ENCODE measurements at places on chromosomes 6 and 20. TPM values are rescaled to one million over a fixed set of nuclear protein-coding genes. Genes with fewer than 3 reads are reported as not detected.

Gene SNAP25
- total RNA-seq: 0.22 TPM

DNA sequence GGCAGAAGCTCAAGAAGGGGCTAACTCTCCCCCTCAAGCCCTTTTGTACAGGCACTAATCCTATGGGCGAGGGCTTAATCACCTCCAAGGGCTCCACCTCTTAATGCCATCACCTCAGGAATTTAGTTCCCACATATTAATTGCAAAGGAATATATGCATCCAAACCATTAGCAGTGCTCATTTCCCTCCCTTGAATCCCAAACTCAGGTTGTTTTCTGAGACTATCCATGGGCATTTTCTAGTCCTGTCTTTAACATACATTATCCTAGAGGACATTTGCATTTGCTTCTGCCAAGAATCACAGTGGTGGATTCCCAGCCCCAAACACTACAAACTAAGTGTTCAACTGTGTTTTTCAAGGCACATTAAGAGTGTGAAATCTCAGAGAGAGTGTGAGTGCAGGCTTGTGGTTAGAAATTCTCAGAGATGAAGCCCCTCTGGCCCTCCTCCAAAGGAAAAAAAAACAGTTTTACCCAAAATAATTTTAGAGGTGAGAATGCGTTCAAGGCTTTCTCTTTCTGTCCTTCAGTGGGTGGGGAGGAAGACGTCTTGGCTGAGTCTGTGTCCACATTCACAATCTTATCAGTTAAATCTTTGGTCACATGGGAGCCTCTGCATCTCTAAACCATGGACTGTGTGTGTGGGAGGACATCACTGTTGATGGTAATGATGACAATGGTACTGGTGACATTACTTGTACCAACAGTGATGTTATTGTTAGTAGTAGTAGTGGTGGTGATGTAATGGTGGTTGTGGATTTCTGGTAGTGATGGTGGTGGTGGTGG, 59.3 kb downstream of the SYNDIG1 start:
- DNase-seq: no peak

- no peak for DNase-seq
Measured at GRCh38 chr6:168412456-168412855, 28.5 kb upstream of the SMOC2 start.

DNA sequence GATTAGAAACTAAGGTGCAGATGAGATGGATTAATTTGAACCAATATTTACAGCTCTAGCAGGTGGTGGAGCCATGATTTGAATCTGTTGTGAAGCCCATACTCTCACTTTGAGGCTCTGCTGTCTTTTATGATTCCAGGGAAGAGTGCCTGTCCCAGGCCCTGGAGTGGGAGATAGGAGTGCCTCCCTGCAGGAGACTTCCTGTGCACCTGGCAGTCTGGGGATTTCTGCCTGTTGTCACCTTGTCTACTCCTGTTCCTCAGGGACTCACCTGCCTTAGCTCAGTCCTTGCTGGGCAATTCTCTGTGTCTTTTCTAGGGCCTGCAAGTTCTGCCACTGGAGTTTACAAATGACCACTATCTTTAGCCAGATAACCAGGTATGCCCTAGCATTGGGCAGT, 46.3 kb downstream of the SCAND1 start:
- DNase-seq: no peak

- no peak for DNase-seq
Measured at GRCh38 chr20:3996399-3996798, 19.0 kb downstream of the RNF24 start.

DNA sequence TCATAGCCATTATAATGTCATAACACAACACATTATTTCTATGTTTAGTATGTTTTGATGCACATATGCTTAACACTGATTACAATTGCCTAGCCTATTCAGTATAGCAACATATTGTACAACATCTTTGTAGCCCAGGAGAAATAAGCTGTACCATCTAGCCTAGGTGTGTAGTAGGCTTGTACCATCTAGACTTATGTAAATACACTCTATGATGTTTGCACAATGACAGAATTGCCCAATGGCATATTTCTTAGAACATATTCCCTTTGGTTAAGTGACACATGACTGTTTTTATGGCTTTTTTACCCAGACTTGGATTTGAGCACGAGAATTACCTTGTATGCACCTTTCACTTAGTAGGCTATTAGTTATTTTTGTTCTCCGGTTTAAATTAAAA, 64.5 kb upstream of the HIVEP1 start:
- no peak for DNase-seq

All from left ventricle myocardium inferior (tissue), 1 donor.